ENCODE measurements at places on chromosomes 3 and 15.

- no peak for DNase-seq
Measured at GRCh38 chr3:14322001-14322400, 80.4 kb upstream of the SLC6A6 start.

DNA sequence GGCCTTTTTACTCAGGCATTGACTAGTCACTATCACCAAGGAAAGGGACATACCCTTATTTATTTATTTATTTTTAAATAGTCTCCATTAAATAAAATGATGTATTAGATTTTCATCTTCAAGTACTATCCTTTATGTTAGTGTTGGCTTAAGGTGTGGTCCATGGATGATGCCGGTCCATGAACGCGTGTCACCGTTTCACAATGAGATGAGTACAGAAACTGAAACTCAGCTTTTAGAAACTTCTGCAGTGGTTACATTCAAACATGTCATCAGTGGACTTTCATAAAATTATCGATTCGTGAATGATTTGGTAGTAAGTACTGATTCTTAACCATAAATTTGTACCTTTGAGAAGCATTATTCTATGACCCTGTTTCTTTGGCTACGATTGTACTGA, 166.6 kb downstream of the SATB1 start:
- no peak for DNase-seq

GRCh38 chr3:9780458-9780812, 10.7 kb upstream of the CAMK1 start:
- no peak for DNase-seq

DNA sequence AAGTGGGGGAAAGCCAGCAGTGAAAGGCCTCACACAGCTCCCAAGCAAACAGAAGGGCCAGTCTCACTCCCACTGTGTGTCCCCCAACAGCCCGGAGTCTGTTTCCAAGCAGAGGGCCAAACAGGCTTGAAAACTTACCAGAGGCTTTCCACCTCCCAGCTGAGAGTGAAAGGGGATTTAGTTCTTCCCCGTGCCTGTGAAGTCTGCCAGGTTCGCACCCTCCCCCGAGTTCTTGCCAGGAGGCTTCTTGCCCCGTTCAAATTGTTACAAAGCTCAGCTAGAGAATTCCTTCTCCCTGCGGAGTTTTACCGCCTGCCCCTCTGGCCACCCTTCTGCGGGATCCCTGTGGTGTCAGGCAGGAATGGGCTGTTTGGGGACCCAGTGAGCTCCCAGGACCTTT, 68.0 kb upstream of the WNT7A start:
- no peak for DNase-seq

- DNase-seq, result no peak
Measured at GRCh38 chr15:70198441-70199123, 100.9 kb upstream of the TLE3 start.

- DNase-seq, result no peak
Measured at GRCh38 chr15:82135638-82136037, 89.8 kb upstream of the MEX3B start.

- DNase-seq, result no peak
Measured at GRCh38 chr15:41161736-41162135, 45.7 kb upstream of the INO80 start.

DNA sequence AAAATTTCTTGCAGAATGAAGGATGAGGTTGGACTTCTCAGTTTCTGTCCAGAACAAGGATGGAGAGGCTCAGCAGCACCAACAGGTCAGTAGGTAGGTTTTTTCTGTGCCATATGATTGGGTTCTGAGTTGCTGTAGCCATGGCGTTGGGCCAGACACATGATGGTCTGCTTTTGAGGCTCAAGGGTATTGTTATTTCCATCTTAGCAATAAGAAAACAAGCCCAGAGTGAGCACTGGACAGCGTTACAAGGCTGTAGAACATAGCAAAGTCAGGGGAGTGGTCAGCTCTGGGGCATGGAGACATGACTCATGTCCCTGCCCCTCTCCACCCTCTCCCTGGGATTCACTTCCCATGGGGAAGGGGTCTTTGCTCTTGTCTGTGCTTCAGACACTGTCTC, 137.6 kb upstream of the TOPAZ1 start:
- DNase-seq, result no peak

DNA sequence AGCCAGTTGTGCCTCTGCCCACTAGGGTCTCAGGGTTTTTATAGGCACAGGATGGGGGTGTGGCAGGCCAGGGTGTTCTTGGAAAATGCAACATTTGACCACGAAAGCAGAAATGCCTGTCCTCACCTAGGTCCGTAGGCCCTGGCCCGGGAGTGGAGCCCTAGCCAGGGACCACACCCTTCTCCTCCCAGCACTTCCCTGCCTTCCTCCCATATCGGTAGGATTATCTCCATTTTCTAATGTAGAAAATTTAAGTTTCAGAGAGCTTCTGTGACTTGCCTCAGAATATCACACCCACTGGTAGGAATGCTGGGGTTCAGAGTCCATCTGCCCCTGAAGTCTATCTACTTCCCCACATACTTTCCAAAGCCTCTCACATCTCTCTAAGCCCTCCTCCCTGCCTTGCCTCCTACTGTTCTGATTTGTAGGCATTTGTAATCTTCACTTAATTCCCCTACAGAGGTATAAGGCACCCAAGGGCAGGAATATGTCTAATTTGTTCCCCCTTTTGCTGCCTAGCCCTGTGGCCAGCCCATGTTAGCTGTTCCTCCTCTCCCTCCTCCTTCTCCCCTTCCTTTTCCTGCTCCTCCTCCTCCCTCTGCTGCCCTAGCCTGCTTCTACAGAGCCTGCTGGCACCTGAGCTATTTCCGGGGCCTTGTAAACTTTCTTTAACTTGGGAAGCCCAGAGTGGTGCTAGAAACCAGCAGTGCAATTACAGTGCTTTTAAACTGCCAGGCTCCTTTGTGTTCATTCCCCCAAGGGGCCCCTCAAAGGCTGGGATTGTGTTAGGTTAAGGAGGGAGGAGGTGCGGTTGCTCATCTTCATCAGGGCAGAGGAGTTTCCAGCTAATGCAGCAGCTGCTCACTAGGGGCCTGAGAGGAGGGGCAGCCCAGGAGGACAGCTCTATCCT, 71.1 kb downstream of the MRPL46 start:
- DNase-seq, result no peak

DNA sequence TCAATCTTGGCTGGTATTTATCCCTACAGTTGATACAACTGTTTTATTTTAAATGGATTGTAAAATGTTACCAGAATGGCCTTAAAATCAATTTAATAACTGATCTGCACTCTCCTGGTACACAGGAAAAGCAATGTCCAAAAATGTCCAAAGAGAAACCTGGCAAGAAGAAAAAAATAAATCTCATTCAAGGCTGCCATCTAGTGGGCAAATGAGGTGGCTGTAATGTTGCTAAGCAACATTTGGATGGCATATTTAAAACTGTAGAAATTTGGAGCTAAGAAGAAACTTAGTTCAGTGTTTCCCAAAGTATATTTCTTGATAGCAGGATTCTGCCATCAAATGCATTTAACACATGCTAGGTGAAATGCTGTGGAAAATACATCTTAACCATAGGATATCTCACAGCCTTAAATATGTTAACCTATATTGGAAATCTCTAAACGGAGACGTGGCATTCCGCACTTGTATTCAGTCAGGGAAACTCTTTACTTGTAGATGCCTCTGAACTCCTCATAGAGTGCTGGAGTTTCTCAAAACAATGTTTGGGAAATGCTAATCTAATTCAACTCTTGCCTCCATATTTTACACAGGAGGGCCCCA, 216.8 kb downstream of the ERC2 start:
- DNase-seq, result no peak

- DNase-seq, result no peak
Measured at GRCh38 chr3:106058475-106058874, 189.7 kb upstream of the CBLB start.

DNA sequence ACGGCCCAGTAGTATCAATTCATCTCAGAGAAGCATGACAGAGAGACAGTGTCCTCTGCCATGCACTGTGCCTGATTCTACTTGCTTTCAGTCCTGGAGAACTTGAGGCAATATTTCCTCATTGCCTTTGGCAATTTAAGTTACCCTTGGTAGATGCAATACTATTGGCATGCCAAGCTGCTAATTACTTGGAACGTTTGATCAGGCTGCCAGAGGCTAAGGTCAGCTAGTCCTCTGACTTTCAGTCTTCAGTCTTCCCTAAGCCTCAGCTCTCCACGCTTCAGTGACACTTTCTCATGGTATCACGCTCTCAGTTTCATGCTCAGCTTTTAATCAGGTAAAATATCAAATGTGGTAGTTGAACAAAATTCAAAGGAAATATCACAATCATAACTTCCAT, 13.1 kb upstream of the OSBPL11 start:
- DNase-seq, result no peak

DNA sequence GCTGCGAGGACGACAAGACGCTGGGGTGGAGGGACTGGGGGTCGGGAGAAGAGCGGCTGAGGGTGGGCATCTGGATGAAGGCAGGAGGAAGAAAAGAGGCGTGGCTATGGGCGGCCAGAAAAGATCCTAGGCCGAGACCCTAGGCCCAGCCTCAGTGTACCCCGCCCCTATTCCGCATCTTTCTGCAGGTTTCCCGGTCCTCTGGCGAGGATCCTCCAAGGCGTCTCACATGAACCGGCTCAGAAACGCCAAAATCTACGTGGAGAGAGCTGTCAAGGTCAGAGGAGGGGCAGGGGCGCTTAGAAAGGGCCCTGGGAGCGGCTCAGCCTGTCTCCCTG, 340 bp downstream of the TTLL3 start:
- DNase-seq, result no peak

DNA sequence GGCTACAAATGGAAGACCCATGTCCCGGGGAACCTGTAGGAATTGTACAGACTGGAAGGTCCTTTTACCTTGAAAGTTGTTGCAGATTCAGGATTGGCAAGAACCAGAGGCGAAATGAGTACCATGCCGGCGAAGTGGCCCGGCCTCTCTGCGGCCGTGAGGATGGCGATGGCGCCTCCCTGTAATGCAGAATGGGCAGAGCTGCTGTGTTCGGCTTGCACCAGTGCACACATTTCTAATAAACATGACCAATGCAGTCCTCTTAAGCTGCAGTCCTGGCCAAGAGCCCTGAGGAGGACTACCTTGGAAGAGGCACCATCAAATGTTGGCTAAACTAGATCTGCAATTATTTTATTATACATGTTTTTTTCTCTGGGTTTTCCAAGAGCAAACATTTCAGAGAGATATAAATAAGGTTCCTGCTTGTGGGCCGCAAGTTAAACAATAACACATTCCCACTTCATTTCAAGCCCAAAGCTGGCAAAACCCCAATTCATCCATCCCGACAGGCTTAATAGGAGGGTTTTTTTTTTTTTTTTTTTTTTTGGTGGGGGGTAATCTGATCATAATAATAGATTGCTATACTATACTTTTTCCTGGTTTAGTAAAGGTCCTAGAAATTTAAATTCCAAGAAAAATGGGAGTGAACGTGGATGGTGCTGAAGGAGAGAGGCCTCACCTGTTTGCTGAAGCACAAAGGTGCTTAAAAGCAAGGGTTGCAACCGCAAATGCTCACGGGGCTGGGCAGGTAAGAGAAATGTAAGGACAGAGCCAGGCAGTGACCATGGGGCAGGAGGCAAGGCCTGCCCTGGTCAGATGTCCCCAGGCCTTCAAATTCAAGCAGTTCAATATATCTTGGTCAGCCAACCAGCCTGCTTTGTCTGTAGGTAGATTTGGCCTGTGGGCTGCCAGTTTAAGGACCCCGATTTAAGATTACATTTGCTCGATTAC, 48.5 kb downstream of the ABTB1 start:
- DNase-seq, result no peak

DNA sequence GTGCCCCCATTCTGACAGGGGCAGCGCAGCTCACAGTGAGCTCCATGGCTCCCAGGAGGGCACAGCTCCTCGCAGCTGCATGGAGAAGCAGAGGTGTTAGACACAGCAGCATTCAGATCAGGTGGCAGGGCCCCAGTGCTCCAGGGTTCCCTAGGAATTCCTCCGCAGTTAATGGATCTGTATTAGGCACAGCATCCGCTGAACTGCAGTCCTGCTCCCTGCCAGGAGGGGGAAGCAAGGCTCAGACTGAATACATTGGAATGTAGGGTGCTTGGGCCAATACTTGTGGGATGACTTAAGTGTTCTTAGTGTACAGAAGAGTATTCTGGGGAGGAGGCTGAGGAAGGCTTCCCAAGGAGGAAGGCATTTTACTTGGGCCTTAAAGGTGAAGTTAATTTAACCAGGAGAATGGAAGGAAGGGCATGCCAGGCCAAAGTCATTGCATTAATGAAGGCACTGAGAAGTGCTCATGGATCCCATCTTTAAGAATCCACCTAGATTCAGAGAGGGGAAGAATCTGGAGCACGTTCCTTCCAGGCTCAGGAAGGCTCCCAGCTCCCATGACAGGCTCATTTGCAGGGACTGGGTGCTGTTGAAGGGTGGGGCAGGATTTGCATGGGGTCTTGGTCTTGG, 111.6 kb downstream of the RAB11A start:
- DNase-seq, result no peak

- no peak for DNase-seq
Measured at GRCh38 chr15:51137024-51137423, 42.3 kb upstream of the TNFAIP8L3 start.

GRCh38 chr3:79047581-79047980, 720.2 kb downstream of the ROBO1 start:
- DNase-seq, result no peak

DNA sequence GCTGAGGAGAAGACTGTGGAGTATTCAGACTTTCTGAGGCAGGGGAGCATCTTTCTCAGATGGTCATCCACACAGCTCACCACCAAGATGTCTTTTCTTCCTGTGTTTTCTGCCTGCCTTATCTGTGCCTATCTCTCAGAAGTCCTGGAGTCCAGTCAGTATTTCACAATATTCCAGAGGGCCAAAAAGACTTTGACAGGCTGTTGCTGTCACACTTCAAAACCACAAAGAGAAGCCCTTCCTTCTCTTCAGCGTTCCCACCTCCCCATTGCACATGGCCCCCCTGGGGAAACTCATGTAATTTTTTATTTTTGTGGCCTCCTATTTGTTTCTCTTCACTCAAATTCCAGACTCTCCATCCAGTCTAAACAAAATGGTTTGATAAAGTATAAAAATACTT, 585.2 kb downstream of the EPHA3 start:
- no peak for DNase-seq

DNA sequence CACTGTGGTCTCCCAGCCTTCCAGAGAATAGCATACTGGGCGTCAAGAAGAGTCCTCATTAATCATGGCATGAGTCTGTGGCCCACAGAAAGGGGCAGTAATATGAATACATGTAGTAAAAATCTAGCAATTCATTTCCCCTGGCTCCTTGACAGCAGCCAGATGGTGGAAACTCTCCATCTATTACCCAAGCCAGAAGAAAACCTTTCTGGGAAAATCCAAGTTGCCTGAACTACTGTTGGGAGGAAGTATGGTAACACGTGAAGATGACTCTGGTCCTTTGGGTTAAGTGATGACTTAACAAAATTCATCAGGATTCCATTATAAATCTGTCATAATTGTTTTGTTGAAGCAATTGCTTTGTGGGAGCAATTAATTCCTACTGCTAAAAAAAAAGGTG, 530.5 kb downstream of the FHIT start:
- no peak for DNase-seq

Data from stimulated activated CD8-positive, alpha-beta memory T cell treated with anti-CD3 and anti-CD28 coated beads, Interleukin-4, amount 100 ng/mL, for 4 hours (primary cell).